ENCODE measurements at places on chromosomes 12 and 14.
A peak's percentile ranks its signal among the peaks of the same experiment; 100 is the strongest.

DNA sequence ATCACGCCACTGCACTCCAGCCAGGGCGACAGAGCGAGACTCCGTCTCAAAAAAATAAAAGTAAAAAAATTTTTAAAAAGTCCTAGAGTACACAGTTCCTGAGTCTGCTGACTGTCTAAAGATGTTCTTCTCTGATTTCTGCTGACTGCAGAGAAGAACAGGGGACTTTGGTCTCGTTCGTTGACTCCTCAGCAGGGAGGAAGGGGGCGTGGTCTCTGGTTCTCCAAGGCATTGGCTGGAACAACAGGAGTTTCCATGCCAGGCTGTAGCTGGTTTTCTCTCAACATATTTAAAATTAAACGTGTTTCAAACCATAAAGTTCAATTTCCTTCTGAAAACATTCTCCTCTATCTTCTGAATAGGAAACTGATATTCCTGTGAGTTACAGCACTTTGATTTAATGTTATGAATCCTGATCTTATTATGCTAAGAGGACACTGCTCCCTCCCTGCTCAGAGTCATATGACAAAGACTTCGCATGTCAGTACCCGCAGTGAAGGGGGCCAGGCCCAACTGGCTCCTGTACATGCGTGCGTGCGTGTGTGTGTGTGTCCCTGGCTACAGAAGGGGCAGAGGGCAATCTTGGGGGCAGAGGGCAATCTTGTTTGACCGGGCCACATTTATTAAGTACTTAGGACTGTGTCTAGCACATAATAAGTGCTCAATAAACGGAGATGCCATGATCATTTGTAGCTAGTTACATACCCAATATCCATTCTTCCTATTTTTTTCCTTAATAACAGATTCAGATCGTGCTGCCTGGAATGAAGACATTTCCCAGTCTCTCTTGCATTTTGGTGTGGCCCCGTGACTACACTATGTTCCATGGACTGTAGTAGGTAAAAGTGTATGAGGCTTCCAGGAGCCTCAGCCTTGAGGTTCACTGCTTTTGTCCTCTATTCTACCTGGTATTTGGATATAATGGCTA lies 16.5 kb upstream of the HNF1A start:
- DNase-seq, result no peak

GRCh38 chr14:30464481-30464880 lies 94.5 kb upstream of the G2E3 start:
- DNase-seq, result no peak

GRCh38 chr14:92470811-92471210 lies 42.8 kb upstream of the RIN3 start:
- no peak for DNase-seq

DNA sequence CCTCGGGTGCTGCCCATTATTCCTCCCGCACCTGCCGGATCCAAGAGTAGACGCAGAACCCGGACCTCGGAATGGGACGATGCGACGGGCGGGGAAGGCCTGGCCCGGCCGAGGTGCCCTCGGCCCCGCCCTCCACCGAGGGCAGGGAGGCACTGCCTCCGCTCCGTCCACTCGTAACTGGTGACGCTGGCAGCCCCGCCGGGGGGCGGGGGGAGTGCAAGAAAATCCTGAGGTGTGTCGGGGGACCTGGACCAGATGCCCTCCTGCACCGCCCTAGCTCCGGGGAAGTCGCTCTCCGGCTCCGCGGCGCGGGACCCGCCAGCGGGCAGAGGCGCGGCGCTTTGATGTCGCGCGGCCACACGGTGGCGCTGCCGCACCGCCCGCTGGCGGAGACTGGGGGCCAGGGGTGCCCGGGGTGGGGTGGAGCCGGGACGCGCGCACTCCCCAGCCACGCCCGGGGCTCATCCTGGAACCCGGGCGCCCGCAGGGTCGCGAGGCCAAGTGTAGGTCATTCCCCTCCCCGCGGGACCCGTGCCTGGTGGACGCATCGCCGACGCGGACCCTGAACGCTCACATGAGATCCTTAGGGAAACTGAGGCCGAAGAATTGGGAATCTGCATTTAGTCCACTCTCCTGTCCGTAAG lies 202.8 kb downstream of the TTC8 start:
- DNase-seq, result peak; percentile 60

GRCh38 chr14:103367995-103368394 lies 17.2 kb upstream of the MARK3 start:
- DNase-seq, result peak; percentile 70

DNA sequence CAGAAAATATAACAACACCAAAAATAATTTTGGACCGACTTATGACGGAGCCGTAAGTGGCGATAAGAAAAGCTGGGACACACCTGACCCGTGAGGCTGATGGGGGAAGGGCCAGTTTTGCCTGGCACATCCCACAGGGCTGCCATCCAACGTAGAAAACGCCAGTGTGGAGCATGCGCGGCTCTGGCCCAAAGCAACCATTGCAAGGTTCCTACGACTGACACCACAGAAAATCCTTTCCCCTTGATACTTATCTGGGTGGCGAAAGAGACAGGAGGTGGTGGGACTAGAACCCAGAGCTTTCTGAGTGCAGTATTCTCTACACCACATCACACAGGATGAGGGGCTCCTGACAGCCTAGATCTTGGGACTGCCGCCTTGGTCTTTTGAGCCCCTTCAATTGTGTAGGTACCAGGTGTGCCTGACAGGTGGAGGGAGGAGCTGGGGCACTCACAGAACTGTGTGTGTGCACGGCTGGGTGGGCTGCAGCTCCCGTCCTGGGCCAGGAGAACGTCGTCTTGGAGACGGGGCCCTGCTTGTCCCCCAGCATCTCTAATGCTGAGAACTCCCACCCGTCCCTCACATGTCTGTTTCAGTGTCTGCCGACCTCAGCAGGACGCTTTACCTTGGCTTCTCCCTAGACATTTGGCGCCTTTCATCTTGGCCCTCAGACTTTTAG lies 17.4 kb upstream of the CACNA2D4 start:
- no peak for DNase-seq
